ENCODE measurements at places on chromosomes 7 and 10.

GRCh38 chr7:54339073-54339472 is 203.1 kb upstream of the VSTM2A start:
- DNase-seq: no peak

DNA sequence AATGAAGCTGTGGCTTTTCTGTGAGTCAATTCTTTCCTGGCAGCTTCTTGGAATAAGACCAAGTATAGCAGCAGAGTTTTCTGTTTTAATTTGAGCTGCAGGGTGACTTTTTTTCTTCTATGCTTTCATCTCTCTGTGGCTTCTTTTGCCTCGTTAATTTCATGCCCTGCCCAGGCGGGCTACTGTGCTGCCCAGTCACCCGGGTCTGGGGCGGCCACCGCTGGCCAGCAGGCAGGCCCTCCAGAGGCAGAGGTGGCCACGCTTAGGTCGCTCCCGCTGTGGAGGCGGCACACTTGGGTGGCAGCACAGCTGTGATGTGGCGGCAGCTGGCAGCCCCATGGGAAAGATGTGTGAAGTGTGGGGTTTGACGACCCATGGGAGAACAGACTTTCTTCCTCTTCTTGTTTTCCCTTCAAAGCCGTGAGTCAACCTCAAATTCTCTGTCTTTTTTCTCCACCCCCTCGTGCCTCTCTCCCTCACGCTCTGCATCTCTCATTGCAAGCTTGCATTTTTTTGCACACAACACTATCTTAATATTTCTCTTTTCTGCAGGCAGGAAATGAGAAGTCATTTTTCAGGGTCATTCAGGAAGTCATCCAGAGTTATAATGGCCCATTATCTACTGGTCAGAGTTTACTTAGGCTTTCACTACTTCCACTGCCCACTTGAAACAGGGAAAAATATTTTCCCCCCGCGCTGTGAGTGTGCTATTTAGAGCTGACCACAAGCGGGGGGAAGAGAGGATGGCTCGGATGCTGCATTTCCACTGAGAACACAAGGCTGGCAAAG is 67.8 kb downstream of the EGFR start:
- DNase-seq: peak; percentile 68

DNA sequence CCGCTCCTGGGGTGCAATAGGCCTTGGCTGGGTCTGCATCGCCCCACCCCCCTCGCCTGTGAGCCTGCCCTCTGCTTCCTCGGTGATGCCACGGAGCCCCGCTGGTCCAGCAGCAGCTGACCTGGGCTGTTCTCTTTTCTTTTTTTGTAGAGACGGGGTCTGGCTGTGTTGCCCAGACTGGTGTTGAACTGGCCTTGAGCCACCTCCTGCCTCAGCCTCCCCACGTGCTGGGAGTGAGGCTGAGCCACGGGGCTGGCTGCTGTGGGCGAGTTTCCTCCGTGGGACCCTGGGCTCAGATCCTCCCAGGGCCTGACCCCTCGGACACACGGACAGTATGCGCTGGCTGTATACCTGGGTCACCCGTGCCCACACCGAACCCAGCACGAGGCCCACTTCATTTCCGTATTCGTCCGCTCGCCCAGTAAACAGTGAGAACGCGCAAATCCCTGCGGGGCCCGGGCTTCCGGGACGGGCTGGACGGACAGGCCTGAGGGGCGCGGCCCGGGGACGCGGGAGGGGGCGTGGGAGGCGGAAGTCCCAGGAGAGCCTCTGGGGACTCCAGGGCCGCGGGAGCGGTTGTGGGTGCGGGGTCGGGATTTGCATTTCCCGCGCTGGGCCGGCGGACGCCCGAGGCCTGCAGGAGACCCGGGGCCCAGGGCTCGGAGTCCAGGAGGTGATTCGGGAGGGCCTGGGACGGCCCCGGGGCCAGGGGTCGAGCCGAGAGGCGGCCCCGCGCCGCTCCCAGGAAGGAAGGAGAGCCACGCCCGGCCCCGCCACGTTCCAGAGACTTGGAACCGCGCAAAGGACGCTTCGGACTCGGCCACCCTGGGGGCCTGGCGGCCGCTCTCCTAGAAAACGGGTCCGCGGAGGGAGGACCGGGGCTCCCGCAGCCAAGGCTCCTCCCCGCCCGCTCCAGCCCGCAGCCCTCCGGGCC is 57.7 kb upstream of the DNAJB6 start:
- no peak for DNase-seq

- DNase-seq: no peak
Measured at GRCh38 chr7:16462431-16462889, 3.1 kb downstream of the SOSTDC1 start.

GRCh38 chr7:46291601-46292150 is 370.6 kb upstream of the IGFBP3 start:
- DNase-seq: no peak

GRCh38 chr10:58806970-58807628 is 294.4 kb downstream of the BICC1 start:
- DNase-seq: no peak

DNA sequence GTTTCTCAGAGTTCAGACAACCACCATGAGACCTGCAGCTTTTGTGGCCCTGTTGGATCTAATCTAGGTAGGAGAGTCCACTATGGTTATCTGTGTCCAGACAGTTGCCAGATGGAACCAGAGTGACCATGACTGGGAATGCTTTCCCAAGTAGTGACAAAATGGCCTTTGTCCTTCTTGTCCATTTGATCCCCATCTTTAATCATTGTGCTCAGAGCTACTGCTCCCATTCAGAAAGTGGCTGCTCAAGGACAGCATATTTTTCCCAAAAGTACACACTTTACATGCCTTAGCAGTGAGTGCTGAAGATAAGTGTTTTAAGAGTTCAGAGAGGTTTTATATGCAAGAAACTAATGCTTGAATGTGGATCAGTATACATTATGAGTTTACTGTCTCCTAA is 5.4 kb upstream of the ACSM6 start:
- no peak for DNase-seq

DNA sequence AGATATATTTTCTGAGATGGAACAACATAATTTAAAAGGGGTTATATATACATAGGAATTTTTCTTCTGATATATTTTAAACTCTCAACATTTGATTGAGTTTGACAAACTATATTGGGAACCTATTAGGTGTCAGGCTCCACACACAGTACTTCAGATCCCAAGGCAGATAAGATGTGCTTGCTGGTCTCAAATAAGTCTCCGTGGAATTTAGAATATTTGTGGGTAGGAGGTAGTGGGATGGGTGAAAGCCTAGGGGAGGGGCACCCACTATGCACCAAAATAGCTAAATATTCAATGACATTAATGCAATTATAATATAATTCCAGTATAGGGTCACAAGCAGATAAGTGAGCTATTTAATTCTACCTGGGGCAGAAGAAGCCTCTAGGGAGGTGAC is 81.5 kb downstream of the ARL4A start:
- no peak for DNase-seq

DNA sequence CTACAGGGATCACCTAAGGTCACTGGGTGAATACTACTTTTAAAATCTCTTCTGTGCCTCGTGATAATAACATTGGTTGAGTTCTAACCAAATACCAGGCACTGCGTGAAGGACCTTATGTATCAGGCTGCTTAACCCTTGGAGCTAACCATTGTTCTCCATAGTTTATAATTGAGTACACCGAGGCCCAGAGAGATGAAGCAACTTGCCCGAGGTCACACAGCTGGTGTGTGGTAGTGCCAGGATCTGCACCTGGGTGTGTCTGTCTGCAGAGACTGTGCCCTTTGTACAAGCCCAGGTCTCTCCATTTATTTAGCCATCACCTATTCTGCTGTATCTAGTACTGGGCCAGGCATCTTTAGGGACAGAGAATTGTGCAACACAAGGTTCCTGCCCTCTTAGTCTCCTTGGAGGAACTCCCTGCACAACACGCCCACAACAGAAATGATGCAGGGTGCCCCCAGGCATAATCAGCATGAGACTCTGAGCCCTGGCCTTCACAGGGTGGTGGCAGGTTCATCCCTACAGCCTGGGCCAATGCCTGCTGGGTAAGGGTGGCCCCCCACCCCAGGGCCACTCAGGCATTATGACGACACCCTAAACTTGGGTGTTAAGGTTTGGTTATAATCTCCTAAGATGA is 31.5 kb downstream of the UNC5B start:
- DNase-seq: no peak

DNA sequence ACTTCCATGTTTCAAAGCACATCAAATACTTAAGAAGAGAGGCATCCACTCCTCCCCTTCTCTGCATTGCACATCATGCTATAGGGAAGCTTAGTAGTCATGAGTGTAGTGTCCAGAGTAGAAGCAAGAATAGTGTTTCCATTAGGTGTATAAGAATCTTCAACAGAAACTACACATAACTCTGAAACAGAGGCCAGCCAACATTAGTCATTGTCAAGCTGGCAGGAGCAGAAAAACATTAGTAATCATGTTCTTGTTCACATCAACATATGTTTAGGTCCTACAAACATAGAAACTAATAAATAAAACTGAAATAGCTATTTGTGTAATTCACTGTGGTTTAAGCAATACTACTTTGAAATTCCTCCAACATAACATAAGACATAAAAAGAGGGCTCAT is 370.2 kb downstream of the PPP1R3A start:
- DNase-seq: no peak

DNA sequence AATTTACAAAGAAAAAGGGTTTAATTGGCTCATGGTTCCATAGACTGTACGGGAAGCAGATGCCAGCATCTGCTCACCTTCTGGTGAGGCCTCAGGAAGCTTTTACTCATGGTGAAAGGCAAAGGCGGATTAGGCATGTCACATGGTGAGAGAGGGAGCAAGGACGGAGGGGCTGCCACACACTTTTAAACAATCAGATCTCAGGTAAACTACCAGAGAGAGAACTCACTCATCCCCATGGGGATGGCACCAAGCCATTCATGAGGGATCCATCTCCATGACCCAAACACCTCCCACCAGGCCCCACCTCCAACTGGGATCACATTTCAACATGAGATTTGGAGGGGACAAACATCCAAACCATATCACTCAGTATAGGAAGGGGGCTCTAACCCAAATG is 183.9 kb downstream of the COBL start:
- no peak for DNase-seq

GRCh38 chr7:1933066-1933750 is 263.1 kb downstream of the ELFN1 start:
- no peak for DNase-seq

DNA sequence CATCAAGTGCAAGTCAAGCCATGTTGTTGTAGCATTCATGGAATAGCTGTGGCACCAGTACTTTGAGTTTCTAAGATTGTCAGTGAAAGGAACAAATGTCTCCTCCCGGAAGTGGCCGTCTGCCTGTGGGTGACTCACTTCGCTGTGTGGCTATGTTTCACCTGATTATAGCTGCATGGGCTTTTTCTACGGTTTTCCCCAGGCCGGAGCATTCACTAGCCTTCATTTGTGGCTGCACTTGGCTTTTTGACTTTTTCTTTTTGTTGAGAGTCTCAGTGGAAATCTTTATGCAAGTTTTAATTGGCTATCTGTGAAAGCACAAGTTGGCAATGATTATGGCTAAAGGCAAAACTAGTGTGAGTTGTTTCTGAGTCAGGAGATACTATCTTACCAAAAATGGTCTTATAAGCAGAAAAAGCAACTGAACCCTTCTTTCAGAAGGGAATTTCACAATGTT is 35.0 kb downstream of the SRI start:
- DNase-seq: no peak

DNA sequence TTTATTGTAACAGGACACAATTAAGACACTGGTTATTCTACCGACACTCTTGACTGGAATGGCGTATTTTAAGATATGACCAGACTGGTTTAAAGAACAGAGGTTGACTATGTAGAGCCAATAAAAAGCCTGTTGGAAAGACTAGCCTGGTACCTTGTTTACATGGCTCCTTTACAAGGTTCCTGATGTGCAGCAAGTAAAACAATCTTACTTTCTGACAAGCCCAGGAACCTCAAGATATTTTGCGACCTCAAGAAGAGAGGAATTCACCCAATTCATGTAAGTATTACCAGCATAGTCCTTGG is 14.1 kb downstream of the LARP4B start:
- DNase-seq: no peak

GRCh38 chr7:111357691-111358090 is 204.6 kb downstream of the IMMP2L start:
- DNase-seq: no peak

- no peak for DNase-seq
Measured at GRCh38 chr10:121168545-121169216, 317.5 kb downstream of the WDR11 start.

DNA sequence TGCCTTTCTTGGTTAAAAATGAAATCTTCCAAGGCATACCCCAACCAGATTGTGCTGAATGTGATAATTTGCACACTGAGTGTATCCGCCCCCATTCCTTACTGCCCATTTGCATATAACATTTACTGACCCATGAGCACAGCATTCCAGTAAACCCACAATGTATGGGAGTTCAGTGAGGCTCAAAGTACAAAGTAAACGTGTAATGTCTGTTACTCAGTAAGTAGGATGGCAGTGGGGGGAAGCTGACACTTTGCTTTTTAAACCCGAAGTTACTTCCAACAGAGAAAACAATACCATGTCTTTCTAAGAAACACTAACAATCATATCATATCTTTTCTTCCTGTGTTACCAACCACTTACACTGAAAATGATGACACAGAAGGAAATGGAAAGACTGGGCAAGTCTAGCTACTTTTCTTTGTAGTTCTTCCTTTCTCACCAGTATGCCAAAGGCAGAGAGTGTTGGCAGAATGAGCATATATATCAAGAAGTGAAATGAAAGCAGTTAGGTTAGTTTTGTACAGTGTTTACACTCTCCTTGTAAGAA is 27.1 kb upstream of the SOSTDC1 start:
- no peak for DNase-seq

DNA sequence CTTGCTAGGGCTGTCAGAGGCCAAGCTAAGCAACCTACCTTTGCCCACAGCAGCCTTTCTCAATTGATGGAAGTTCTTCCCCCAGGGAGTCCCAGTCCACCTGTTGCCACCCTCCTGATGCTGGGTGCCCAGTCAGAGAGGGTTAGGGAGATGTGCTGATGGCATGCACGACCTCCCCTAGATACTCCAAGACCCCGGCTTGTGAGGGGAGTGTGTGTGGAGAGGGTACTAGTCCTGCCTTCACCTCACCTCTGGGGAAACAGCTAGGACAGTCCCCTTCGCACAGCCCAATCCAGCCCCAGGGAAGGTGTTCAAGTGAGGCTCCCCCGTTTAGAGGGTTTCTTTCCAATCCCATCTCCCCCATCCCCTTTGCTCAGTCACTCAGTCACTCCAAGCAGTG is 1.3 kb upstream of the UNC5B start:
- DNase-seq: no peak

GRCh38 chr7:27491534-27491933 is 171.1 kb downstream of the HIBADH start:
- no peak for DNase-seq

GRCh38 chr7:143487061-143487460 is 9.4 kb downstream of the TAS2R41 start:
- DNase-seq: no peak

- no peak for DNase-seq
Measured at GRCh38 chr7:152176797-152177196, 151.3 kb downstream of the GALNT11 start.

All from dorsolateral prefrontal cortex (tissue), 122 donors.